ENCODE measurements at places on chromosomes 3 and 15.

- DNase-seq = no peak
Observed at GRCh38 chr3:194675680-194676079, 3.7 kb upstream of the LSG1 start.

DNA sequence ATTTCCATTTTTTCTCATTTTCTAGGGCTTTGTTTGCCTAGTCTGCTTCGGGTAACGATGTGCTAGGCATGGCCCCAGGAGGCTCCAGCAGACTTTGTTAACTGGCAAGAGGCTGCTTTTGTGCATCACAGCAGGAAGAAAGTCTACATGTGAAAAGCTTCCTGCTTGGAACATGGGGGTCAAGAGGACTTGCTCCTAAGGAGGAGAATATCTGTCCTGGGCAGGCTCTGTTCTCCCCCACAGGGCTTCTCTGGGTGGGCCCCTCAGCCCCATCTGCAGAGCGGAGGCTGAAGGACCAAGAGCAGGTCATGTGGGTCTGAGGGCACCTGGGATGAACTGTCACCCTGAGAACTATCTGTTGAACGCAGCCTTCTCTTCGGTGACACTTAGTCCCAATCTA is 94.7 kb downstream of the CCNL1 start:
- no peak for DNase-seq

DNA sequence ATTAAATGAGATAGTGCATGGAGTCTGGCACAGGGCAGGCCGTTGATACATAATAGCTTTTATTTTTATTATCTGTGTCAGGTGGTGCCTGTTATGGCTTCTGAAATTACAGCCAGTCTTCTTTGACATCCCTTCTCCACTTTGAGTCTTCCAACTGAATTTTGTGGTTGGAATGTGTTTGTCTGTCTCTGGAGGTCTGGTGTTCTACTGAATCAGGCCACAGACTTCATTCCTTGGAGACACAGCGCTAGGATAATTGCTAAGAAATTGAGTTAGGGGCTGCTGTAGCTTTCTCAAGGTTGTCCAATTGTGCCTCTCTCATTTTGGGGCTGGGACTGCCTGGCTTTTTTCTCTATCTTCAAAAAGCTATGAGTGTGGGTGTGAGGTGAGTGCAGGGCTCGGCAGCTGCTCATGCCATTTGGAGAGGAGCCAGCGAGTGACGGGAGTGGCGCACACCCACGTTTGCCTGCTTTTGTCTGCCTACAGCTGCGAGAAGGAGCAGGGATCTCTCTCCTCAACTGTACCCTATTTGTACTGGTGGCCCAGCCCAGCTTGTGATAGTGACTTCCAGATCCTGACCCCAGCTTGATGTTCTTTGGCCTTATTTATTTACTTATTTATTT is 49.8 kb upstream of the SYN2 start:
- no peak for DNase-seq

GRCh38 chr3:184171562-184171961 is 3.1 kb upstream of the AP2M1 start:
- no peak for DNase-seq

GRCh38 chr3:115523458-115523857 is 99.9 kb upstream of the GAP43 start:
- no peak for DNase-seq

- no peak for DNase-seq
Observed at GRCh38 chr3:113218681-113219045, 7.3 kb downstream of the BOC start.

DNA sequence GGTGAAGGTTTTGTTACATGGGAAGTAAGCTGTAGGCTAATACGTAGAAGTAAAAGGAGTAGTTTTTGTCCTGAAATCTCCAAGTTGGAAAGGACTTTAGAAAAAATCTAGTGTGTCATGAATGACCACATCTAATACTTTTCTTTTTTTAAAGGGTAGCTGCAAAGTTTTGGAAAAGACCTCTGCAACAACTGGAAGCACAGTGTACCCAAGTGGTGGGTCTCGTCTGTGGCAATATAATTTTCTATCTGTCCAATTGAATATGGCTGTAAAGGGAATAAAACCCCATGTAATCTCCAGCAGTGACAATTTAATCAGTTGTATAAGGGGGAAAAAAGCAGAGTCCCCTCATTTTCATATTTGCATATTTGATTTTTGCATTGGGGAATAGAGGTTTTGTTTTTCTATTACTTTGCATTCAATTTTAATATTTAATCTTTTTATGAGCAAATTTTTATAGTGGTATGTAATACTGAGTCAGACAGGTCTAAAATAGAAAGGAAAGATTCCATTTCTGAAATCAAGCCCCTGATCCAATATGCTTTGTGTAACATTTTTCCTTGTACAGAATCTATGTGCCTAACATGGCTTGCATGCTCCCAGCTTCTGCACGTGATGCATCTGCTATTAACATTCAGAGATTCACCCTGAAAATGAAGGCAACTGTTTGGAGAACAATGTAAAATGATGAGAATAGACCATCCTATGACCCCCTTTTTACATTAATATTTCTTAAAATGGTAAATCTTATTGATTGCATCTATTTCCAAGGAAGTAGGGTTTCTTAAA is 531.4 kb downstream of the ZIC1 start:
- DNase-seq = no peak
